ENCODE measurements at places on chromosomes 5 and 9.

DNA sequence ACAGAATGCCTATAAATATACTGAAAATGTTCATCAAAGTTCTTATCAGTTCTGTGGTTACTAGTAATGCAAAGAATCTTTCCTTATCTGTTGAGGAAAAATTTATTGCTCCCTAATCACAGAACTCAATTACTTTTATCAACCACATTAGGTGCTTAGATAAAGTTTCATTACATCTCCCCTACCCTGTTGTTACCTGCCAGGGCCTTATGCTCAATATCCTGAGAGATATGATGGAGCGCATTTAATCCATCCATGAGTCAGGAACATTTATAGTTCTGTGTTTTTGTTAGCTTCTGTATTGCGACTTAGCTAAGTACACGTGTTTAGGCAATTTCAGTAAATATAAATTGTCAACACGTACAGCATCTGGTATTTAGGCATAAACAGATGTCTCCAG lies 164.3 kb upstream of the ST8SIA4 start:
- no peak for DNase-seq

DNA sequence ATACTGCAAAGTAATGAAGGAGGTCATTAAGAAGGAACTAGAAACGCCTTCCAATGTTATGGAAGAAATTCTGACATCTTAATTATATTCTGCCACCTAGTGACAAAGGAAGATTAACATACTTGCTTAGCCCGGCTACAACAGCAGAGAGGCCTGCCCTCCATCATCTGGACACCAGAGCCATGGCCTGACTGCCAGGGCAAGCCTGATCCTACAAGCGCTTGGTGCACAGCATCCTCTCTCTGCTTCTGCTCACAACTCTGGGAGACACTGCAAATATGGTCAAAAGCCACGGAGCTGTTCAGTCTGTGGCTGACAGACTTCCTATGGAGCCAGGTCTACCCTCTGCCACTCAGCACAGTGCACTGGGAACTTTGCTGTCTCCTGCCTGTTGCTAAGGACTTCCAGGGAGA lies 87.3 kb upstream of the SLC44A1 start:
- peak; percentile 25 for DNase-seq

GRCh38 chr9:78035383-78035993 lies 3.9 kb upstream of the GNAQ start:
- peak; percentile 20 for DNase-seq

GRCh38 chr5:3198074-3198449 lies 397.6 kb upstream of the IRX1 start:
- no peak for DNase-seq

- DNase-seq = no peak
Observed at GRCh38 chr9:85443190-85443598, 298.6 kb downstream of the AGTPBP1 start.

DNA sequence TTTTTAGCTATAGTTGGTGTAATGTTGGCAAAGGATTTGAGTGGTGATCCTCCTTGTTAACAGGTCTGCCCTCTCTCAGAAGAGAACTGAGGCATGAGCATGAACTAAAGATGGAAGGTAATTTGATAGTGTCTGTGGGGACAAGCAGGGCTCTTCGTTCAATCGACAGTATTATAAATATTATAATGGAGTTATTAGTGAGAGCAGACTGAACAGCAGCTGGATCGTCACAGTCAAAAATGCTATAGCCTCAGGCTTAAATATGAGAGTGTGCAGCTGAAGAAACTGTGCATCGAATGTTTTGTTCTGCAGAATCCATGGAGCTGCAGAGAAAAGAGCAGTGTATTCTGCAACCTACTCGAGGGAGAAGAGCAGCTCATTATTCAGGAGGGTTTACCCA lies 757.3 kb downstream of the DNAH5 start:
- DNase-seq = no peak

DNA sequence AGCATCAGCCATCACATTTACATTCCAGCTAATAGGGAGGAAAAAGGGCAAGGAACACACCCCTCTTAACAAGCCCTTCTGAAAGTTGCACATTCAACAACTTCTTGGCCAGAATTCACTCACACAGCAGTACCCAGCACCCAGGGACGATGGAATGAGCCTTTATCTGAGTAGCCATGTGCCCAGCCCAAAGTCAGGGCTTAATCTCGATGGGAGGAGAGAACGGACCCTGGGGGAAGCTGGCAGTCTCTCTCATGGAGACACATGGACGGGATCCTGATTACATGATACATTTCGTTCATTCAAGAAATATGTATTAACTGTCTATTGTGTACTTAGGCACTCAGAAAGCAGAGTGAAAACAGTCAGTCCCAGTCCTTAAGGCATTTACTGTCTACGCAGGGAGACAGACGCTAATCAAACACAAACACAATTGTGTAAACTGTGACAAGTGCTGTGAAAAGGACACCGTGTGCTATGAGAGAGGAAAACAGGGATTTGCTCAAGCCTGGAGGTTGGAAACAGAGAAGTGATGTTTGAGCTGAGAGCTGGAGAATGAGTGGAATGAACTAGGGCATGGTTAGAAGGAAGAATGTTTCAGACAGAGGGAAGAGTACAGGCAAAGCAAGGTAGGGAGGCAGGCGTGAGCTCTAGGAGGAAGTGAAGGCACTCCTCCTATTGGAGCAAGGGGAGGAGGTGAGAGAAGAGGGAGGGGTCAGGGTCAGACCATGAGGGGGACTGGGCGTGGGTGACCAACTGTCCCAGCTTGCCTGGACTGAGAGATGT lies 7.4 kb downstream of the OTULINL start:
- DNase-seq = no peak

GRCh38 chr5:157180374-157181264 lies at the start of gene ITK:
TSS of gene ITK (plus strand) at chr5:157180840. CDS start at chr5:157180978, 138 bp downstream.
- DNase-seq = no peak

DNA sequence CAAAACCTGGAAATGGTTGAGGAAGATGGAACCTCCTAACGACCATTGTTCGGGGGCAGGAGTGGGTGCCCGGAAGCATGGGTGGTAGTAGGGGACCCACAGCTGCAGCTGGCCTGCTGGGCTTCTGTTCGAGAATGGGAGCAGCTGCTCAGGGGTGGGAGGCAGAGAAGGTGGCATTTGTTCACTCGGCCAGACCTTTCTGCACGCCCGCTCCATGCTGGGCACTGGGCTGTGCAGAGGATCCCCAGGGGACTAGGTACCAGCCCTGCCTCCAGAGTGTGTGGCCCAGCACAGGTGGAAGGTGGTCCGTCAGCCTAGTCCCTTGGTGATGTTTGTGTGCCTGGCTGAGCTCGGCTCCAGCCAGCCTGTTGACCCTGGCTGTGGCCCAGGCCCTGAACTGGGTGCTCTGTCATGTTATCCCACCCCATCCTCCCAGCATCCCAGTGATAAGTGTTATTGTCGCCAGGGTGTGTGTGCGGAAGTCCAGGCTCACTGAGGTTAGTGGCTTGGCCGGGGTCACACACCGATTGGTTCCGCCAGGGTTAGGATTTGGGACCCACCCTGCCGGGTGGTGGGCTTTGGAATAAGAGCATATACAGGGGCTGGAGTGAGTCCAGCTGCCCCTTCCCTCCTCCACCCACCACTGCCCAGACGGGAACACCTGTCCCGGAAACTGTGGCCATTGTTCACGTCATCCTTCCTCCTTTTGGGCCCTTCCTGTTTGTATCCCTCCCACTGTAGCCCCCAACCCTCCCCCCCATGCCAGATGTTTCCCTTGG lies 4.8 kb downstream of the N4BP3 start:
- DNase-seq = no peak

- DNase-seq = no peak
Observed at GRCh38 chr9:72951520-72952380, 1.1 kb downstream of the ALDH1A1 start.

GRCh38 chr5:126917918-126918614 lies 112.3 kb downstream of the MARCHF3 start:
- no peak for DNase-seq

DNA sequence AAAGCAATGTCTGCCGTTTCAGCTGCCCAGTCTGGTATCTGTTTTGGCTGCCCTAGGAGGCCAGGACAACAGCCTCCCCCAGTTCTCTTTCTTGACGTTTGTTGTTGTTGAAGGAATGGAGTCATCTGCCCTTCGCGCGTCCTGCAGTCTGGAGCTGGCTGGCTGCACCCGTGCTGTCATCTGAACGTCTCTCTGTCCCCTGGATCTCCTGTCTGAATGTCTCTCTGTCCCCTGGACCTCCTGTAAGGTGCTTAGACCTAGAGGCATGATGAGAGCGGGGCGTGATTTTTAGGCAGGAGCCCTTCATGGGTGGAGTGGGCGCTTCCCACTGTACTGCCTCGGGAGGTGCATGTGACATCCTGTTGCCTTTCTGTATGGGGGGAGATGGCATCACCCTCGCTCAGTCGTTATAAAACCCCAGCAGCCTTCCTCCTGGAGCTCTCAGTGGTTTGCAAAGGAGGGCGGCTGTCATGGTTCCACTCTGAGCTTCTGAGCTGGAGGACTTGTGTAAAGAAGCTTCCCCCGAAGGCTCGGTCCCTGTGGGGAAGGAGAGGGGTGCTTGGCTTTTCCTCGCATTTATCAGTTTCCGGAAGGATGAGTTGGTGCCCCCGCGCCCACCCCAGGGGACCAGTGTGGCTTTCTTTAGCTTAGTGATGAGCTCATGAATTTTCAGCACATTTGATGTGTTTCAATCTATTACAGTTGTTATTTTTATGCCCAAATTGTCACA lies 49.8 kb upstream of the OLFM1 start:
- no peak for DNase-seq

DNA sequence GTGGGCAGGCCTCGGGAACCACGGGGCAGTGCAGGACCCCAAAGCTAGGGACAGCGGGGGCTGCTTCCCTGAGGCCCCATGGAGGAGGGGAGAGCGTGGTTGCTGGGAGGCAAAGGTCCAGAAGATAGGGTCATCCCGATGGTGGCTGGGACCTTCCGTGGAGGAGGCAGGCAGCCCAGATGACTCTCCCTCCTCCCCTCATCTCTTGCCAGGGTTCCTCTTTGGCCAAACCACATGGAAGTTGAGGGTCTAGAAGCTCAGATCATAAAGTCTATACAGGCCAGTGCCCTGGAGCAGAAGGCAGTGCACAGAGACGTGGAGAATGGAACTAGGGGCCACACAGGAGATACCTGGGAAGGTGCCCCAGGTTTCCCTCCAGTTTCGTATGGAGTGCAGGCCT lies 22.6 kb downstream of the DAB2IP start:
- DNase-seq = no peak

DNA sequence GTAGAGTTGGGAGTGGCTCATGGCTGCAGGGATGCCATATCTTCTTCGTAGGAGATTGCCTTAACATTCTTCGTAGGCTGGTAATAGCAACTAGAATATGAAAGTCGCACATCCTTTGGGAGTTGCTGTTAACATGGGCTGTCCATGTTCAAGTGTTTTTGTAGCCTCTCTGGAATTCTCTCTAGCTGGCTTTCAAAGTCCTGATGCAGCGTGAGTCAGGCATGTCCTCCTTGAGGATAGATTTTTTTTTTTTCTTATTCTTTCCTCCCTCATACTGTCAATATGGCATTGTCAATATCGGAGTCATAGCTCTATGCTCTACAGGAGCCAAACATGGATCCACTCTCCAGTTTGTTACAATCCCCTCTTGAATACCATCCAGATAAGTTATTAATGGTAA lies 494.8 kb upstream of the WWC1 start:
- DNase-seq = no peak

- DNase-seq = no peak
Observed at GRCh38 chr5:125175348-125176004, 429.0 kb upstream of the ZNF608 start.

- no peak for DNase-seq
Observed at GRCh38 chr9:111992523-111992922, 95.9 kb downstream of the UGCG start.

DNA sequence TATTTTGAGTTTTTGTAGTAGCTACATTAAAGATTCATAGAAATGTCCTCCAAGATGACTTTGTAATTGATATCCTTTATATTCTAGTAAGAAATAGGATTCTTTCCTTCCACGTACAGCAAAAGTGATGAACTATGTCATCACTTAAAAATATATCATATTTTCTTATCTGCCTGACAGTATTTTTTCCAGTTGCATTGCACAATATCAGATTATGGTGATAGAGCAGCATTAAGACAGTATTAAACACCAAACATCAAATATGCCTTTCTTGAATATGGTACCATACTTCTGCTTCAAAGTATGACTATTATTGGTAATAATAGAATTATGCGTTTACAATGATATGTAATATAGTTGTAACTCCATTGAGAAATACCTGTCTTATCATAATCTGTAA lies 919.8 kb upstream of the EDIL3 start:
- no peak for DNase-seq

GRCh38 chr9:129006328-129007034 lies 21.6 kb downstream of the SH3GLB2 start:
- peak; percentile 49 for DNase-seq

DNA sequence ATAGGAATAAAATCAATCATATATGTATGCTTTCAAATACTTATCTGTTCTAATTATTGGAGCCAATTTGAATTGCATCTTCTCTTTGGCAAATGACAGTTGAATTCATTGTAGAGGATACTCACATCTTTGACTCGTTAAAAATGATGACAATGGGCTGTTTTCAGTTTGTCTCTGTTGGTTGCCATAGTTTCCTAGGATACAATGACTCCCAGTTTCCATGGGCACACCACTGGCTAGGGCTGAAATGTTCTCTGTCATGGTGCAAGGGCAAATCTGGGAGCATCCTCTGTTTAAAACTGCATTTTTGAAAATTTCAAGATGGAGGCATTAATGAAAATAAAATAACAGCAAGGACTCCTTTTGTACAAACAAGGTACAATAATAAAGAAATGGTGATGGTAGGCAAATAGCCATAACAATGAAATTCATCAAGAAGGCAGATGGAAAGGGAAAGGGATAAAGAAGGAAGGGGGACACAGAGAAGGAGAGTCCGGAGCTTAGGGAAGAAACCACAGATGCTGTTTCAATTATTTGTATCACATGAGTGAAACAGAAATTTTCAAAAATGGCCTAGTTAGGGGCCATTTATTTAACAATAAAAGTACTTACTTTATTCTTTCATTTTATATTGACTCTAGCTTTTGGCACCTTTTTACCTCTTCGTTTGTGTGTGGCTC lies 378.8 kb upstream of the SEMA6A start:
- no peak for DNase-seq

DNA sequence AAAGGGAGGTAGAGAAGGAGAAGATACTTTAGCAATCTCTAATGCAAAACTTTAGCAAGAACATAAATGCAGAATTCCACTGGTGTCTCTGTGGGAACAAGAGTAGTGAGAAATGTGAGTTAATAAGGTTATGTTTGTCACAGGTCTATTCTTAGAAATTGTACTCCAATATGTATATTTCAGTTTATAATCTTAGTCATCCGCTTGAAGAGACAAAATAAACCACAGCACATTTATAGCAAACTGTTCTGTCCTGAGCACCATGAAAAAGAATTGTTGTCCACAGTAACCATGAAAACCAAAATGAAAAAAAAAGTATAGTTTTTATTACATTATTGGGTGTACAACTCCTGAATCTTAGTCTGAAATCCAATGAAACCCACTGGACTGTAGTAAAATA lies 93.6 kb upstream of the TSLP start:
- no peak for DNase-seq
